ENCODE measurements at places on chromosomes 2 and 18. TPM values are rescaled to one million over a fixed set of nuclear protein-coding genes. Genes with fewer than 3 reads are reported as not detected.
A peak's percentile ranks its signal among the peaks of the same experiment; 100 is the strongest.

GLI2 gene
- total RNA-seq = 14.9 TPM

DNA sequence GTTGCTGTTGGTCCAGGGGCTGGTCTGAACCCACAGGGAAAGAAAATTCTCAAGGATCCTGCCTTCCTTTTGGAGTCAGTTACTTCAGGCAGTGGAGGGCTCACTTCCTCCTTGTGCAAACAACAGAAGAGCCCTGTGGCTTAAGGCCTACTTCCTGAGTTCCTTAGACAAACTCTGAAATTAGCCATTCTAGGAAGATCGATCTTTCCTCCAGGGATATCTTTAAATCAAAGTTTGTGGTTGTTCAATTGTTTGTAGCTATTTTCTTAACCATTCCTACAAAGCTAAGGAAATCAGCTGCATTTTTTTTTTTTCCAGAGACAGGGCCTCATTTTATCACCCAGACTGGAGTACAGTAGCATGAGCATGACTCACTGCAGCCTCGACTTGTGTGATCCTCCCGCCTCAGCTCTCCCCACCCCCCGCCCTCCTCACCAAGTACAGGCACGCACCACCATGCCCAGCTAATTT, 156.0 kb downstream of the TANC1 start:
- H3K27ac ChIP-seq = peak overlapping the region; percentile 56
- H3K4me1 ChIP-seq = peaks cover 54% of the 10 kb centered on the region
- no peaks in the 10 kb centered on the region for H3K36me3 ChIP-seq
- H3K27me3 ChIP-seq = no peaks in the 10 kb centered on the region
- DNase-seq = no peak

DNA sequence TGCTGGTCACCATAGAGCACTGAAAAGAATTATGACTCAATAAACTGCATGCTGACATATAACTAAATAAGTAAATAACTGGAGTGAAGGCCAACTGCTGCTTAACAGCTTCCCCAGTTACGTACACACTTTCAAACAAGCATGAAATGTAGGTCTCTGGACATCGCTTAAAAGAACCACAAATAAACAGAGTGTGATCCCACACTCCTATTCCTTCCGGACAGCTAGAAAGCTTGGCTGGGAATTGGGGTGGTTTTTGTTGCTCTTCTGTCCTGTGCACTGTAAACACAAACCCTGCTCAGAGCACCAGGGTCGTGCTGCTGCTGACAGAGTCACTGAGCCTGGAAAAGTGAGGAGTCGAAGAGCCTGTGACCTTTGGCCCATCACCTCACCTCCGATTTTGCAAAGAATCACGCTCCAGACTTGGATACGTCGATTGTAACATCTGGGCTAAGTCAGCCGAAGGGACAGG, 162.7 kb upstream of the NT5C1B start:
- no peaks in the 10 kb centered on the region for H3K4me1 ChIP-seq
- DNase-seq = no peak
- H3K4me3 ChIP-seq = no peak overlapping the region
- H3K36me3 ChIP-seq = no peaks in the 10 kb centered on the region
- no peaks in the 10 kb centered on the region for H3K27me3 ChIP-seq
- no peak overlapping the region for H3K27ac ChIP-seq

GRCh38 chr18:33835419-33835818, 257.4 kb downstream of the ASXL3 start:
- H3K27me3 ChIP-seq = no peaks in the 10 kb centered on the region
- no peaks in the 10 kb centered on the region for H3K36me3 ChIP-seq
- no peaks in the 10 kb centered on the region for H3K4me1 ChIP-seq
- no peak overlapping the region for H3K27ac ChIP-seq
- no peak overlapping the region for H3K4me3 ChIP-seq

GRCh38 chr18:46343931-46344372, 239.8 kb downstream of the HAUS1 start:
- no peak for DNase-seq
- H3K27me3 ChIP-seq = no peaks in the 10 kb centered on the region

- H3K36me3 ChIP-seq = peaks cover 7% of the 10 kb centered on the region
- H3K27ac ChIP-seq = peak within 1 kb of the TSS; percentile 97
- peak within 1 kb of the TSS; percentile 88 for H3K4me3 ChIP-seq
- H3K4me1 ChIP-seq = peaks cover 12% of the 10 kb centered on the region
Observed at GRCh38 chr2:152718076-152718908, at the start of gene ARL6IP6. Gene ARL6IP6 (plus strand): TSS chr2:152718620. CDS start chr2:152718625, 5 bp downstream.

Data from tibial nerve (tissue), 4 donors.